ENCODE measurements at places on chromosomes 16 and 17. TPM values are rescaled to one million over a fixed set of nuclear protein-coding genes. Genes with fewer than 3 reads are reported as not detected.

DNA sequence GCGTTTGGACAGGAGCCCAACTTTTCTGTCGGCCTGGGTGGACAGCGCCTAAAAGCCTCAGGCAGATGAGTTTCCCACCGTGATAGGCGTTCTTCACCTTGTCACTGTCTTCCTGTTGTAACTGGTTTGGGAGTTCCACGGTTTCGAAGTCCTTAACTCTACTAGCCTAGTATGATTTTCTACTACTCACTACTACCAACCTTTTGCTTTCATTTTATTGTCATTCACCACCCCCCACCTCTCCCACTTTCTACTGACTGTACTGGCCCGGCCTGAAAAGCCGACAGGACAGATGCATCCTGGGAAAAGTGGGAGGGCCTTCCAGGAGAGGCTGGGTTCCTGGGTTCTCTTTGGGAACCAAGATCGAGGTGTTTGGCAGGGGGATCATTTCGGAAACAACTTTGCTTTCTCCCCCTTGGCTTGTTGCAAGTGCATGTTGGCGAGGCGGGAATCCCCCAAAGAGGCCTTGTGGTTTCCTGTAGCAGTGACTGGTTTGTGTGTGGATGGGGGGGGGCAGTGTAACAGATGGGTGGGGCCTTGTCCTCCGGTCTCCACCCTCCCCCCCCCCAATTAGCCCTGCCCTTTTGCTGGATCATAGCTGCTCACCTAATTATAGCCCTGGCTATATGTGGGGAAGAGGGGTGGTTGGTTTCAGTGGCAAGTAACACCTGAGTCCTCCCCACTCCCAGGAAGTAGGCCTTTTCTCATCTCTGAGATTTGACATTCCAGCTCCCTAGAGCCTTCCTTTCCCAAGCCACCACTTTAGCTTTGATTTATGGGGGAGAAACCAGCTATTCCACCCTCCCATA, 1.4 kb downstream of the EIF5A start:
- H3K27ac ChIP-seq: peak overlapping the region; percentile 93
- DNase-seq: no peak
- H3K36me3 ChIP-seq: peaks cover 22% of the 10 kb centered on the region

GRCh38 chr16:22092143-22092933, at the start of gene VWA3A:
VWA3A (plus strand) TSS chr16:22092541; CDS start chr16:22092638, 97 bp downstream.
- H3K36me3 ChIP-seq: no peaks in the 10 kb centered on the region
- no peaks in the 10 kb centered on the region for H3K27me3 ChIP-seq
- H3K27ac ChIP-seq: no peak within 1 kb of the TSS
- H3K4me1 ChIP-seq: no peaks in the 10 kb centered on the region

- H3K27me3 ChIP-seq: no peaks in the 10 kb centered on the region
- DNase-seq: no peak
- no peak overlapping the region for H3K27ac ChIP-seq
- no peaks in the 10 kb centered on the region for H3K36me3 ChIP-seq
- no peaks in the 10 kb centered on the region for H3K4me1 ChIP-seq
- H3K4me3 ChIP-seq: no peak overlapping the region
Measured at GRCh38 chr16:59634951-59635350, 900.8 kb upstream of the GOT2 start.

DNA sequence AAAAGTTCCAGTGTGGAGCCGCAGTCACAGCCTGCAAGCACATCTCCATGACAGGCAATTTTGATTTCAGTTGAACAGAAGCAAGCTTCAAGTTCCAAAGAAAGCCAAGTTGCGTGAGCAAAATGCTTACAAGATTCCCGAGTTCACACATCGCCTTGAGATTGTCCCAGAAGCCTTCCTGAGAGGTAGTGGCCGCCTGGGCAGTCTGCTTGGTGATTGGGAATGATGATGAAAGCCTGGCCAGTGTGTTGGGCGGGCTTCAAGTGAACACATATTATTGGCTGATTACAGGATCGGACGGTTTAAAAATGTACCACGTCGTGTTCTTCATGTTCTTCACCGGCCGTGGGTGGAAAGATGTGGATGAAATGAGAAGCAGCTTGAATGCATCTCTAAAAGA, 185.5 kb downstream of the FOXL1 start:
- H3K27me3 ChIP-seq: no peaks in the 10 kb centered on the region
- H3K4me3 ChIP-seq: no peak overlapping the region
- no peak overlapping the region for H3K27ac ChIP-seq
- H3K4me1 ChIP-seq: no peaks in the 10 kb centered on the region

GRCh38 chr17:79966681-79967080, 69.0 kb downstream of the TBC1D16 start:
- H3K27ac ChIP-seq: no peak overlapping the region
- DNase-seq: no peak
- no peaks in the 10 kb centered on the region for H3K27me3 ChIP-seq
- no peaks in the 10 kb centered on the region for H3K36me3 ChIP-seq
- H3K4me3 ChIP-seq: no peak overlapping the region
- no peaks in the 10 kb centered on the region for H3K4me1 ChIP-seq

KARS1 gene
- 119 TPM for total RNA-seq

CNGB1 gene
- not detected for total RNA-seq

DNA sequence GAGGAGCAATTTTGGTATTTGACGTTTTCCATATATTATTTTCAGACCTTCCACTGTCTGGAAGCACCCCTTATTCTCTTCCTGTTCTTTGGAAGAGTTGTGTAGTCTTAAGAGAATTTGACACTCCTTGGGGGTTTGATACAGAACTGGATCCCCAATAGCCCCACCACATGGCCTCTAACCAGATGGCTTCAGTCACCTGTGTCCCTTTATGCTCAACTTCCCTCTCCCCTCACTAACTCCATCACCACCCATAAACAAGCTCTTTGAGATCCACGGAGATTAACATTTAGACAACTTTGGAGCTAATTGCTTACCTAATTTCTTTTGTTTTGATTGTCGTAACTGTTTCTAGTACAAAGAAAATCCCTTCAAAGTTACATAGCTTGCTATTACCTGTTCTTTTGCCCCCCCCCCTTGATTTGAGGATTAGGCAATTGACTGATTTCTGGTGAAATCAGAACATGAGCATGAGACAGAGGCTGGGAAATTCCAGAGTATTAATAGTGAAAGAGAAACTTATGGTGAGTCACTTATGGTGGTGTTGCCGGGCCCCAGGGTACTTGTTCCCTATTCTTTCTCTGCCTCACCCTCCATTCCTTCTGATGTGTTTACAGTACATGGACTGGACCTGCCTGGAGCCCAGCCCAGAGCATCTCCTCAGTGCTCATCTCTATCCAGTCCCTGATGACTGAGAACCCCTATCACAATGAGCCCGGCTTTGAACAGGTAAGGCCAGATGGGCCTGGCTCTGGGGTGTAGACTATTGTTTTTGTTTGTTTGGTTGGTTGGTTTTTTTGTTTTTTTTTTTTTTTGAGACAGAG, 7.5 kb downstream of the UBE2Z start:
- DNase-seq: no peak
- no peak overlapping the region for H3K4me3 ChIP-seq
- 0 out of 2 replicates have a peak overlapping the region, but pooled peaks have one; percentile 23 for H3K27ac ChIP-seq
- H3K36me3 ChIP-seq: peaks cover 47% of the 10 kb centered on the region
- peaks cover 28% of the 10 kb centered on the region for H3K4me1 ChIP-seq
- H3K27me3 ChIP-seq: no peaks in the 10 kb centered on the region

FBXO31 gene
- total RNA-seq: 22.4 TPM

- no peaks in the 10 kb centered on the region for H3K36me3 ChIP-seq
- DNase-seq: no peak
- no peaks in the 10 kb centered on the region for H3K4me1 ChIP-seq
Measured at GRCh38 chr17:49779156-49779738, 9.2 kb upstream of the KAT7 start.

- no peaks in the 10 kb centered on the region for H3K36me3 ChIP-seq
- DNase-seq: no peak
- H3K4me3 ChIP-seq: no peak overlapping the region
- no peak overlapping the region for H3K27ac ChIP-seq
- H3K27me3 ChIP-seq: no peaks in the 10 kb centered on the region
Measured at GRCh38 chr16:86756882-86757703, 178.7 kb downstream of the FOXL1 start.
